ENCODE measurements at places on chromosomes 4 and X.

GRCh38 chr4:101972791-101973190 is 182.3 kb downstream of the BANK1 start:
- DNase-seq, result no peak

DNA sequence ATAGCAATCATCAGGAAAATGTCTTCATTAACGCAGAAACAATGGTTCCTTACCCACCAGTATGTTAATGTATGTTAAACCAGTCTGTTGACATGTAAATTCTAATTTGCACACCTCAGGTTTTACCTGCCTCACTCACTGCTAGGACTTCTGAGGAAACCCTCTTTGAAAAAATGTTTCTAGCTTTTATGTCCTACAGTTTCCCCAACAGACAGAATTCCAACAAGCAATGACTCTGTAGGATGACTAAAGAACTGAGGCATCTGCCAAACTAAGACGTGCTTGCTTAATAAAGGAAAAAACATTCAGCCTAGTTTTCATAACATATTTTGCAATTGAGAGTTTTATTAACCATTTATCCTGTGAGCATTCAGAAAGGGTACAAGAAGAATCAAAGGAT is 20.6 kb upstream of the SOX3 start:
- DNase-seq, result no peak

- DNase-seq, result no peak
Measured at GRCh38 chr4:22593933-22594332, 78.1 kb upstream of the ADGRA3 start.

GRCh38 chr4:11312389-11312788 is 116.3 kb downstream of the HS3ST1 start:
- no peak for DNase-seq

DNA sequence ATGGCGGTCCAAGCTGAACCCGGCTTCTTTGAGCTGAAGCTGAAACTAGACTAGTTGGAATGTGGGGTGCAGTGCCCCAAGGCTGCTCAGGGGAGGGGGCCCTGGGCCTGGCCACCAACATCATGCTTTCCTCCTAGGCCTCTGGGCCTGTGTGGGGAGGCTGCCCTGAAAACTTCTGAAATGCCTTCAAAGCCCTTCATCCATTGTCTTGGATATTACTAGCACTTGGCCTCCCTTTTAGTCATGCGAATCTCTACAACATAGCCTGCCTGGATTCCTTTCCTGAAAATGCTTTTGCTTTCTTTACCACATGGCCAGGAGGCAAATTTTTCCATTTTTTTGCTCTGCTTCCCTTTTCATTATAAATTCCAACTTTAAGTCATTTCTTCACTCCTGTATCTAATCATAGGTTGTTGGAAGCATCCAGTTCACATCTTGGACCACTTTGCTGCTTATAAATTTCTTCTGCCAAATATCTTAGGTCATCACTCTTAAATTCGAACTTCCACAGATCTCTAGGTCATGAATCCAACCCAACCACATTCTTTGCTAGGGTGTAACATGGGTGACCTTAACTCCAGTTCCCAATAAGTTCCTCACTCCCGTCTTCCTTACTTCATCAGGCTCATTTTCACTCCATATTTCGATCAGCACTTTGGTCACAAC is 103.4 kb downstream of the DDIT4L start:
- no peak for DNase-seq

DNA sequence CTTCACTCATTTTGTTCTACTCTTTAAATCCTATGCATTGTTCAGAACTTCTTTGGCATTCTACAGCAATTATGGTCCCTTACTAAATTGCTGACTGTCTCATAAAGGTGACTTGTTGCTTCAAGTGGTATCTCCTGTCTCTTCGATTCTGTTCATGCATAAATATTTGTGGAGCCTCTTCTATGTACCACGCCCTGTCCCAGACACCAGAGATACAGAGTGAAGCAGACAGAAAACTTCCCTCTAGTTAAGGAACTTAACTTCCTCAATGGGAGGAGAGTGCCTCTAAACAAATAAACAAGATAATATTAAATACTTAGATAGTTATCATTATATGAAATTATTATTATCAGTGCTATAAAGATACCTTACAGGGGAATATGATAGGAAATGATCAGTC is 235.7 kb downstream of the FRAS1 start:
- no peak for DNase-seq

GRCh38 chr4:138200236-138200590 is 41.9 kb downstream of the SLC7A11 start:
- no peak for DNase-seq

GRCh38 chr4:38386654-38387188 is 277.3 kb upstream of the KLF3 start:
- no peak for DNase-seq

- no peak for DNase-seq
Measured at GRCh38 chr4:85486425-85487086, 11.6 kb downstream of the ARHGAP24 start.

- no peak for DNase-seq
Measured at GRCh38 chrX:39438603-39439602, 637.6 kb downstream of the MID1IP1 start.

DNA sequence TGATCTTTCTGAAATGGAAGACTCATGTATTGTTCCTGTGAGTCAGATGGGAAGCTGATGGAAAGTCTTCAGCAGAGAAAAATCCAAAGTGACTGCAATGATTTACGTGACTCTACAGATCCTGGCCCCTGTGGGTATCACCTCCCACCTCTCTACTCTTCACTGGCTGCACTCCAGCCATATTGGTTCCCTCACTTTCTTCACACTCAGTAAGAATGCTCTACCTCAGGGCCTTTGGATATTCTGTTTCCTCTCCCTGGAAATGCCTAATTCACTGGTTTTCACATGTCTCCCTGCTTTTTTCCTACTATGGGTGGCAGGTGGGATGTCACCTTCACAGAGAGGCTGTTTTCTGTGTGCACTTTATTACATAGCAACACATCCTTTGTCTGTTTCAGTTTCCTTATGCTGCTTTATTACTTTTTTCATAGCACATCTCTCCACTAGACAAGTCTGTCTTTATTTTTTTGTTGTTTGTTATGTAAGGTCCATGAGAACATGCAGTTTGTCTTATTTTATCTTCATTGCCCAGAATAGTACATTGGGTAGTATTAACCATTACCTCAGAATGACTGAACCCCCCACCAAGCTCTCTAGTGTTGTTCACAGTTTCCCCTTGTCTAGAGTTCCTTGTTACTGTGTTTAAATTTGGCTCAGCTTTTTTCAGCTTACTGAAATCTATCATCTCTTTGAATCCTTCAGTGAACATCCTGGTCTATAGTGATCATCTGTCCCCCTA is 57.6 kb upstream of the CLNK start:
- no peak for DNase-seq

DNA sequence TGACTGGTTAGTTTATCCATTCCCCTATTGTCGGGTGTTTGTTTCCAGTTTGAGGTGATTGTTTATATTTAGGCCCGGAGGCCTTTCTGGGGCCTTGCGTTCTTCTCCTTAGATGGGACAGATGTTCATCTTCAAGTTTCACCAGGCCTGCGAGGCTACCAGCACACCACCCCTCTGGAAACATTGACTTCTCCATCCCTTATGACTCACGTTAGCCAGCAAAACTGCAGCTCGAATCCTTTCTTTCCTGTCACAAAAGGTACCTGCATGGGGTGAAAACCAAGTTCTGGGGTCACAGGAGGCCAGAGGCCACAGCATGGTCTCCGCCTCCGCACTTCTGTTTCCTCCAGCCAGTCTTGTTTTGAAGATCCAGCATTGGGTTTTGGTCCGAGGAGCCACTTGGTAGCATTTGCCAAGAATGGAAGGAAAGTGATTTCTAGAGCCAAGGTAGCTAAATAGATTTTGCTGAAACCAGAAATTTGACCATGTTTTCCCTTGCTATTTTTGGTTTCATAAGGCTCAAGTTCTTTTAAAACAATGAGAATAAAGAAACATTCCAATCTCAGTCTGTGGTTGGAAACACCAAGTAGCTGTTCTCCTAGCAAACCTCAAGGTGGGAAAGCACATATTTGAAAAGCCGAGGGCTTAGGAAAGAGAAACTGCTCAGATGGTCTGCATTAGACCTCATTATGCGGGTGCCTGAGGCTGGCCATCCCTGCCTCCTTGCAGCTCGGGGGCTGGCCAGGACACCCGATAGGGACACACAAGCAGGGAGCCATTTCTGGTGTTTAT is 5.6 kb downstream of the NYX start:
- no peak for DNase-seq

GRCh38 chrX:132594129-132594528 is 105.3 kb upstream of the MBNL3 start:
- DNase-seq, result no peak

GRCh38 chrX:149716632-149717031 is 4.8 kb downstream of the MAGEA11 start:
- DNase-seq, result no peak

GRCh38 chr4:140256941-140257340 is 103.0 kb upstream of the MAML3 start:
- DNase-seq, result no peak

- no peak for DNase-seq
Measured at GRCh38 chr4:47827343-47828047, 10.4 kb downstream of the CORIN start.

DNA sequence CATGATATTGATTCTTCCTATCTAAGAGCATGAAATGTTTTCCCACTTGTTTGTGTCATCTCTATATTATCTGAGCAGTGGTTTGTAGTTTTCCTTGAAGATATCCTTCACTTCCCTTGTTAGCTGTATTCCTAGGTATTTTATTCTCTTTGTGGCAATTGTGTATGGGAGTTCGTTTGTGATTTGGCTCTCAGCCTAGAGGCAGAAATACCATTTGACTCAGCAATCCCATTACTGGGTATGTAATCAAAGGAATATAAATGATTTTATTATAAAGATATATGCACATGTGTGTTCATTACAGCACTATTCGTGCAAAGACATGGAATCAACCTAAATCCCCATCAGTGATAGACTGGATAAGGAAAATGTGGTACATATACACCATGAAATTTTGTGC is 172.7 kb upstream of the IL15 start:
- DNase-seq, result no peak

DNA sequence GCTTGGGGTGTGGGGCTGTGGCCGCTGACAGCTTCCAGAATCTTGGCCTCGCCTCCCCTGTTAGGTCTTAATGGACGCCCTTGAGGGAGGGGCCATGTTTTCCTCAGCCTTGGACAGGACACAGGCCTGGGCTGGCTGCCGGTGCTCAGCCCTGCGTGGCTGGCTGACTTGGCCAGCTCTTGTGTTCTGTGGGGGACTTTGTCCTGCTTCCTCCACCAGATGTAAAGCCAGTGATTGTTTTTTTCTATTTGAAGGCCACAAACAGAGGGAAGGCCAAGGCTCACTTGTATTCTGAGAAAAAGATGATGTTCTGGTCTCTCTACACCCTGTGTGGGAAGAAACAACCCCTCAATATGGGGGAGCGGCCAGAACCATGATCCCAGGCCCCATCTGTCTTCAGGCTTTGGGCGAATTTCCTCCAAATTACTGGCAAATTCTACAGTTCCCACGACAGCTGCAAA is 71.3 kb downstream of the HTRA3 start:
- no peak for DNase-seq

DNA sequence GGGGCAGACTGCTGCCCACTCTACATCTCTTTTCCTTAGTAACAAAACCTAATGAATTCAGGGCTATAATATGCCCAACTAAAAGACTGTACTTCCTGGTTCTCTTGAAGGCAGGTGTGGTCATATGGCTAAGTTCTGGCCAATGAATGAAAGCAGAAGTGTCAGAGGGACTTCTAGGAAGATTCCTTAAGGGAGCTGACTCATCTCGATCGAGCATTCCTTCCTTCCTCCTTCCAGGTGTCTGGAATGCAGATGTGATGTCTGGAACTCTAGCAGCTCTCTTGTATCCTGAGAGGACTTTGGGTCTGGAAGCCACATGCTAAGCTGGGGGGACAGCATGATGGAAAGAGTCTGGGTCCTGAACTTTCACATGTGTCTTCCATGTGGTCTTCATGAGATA is 116.2 kb upstream of the STX18 start:
- DNase-seq, result no peak

GRCh38 chr4:89000382-89000781 is 56.6 kb downstream of the FAM13A start:
- DNase-seq, result no peak
